ENCODE measurements at places on chromosomes 2 and 18.

DNA sequence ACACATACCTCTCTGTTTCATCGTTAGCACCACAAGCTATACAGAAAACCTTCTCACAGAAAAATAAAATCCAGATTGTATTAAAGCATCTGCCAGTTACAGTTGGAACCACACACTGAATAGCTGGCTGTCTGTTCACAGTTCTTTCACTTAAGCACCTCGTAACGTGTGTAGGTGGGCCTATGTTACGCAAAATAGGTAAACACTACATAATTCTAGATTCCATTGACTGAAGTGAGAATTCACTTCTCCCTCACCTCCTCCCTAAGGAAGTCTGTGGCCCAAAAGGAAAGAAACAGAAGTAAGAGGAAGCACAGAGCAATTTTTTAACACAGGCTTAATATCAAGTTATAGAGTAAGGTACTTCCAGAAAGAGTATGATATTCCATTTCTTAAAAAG is 24.9 kb downstream of the PELI1 start:
- no peak for DNase-seq

DNA sequence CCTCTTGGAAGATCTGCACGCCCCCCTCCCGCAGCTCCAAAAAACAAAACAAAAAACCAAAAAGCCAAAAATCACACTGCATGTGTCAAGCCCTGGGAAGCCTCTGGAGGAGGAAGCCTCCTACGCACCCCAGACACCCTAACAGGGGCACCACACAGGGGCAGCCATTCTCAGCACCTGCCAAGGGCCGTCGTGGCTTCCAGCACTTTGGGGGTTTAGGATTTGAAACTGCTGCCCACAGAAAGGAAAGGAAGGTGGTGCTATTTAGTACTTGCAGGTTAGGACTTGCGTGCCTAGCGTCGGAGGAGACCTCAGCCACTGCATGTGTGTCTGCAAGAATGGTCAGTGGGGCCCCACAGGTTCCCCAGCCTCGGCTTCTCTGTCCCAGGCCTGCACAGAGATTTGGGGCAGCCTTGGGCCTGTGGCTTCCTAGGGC is 419 bp upstream of the GPR55 start:
- DNase-seq = no peak

DNA sequence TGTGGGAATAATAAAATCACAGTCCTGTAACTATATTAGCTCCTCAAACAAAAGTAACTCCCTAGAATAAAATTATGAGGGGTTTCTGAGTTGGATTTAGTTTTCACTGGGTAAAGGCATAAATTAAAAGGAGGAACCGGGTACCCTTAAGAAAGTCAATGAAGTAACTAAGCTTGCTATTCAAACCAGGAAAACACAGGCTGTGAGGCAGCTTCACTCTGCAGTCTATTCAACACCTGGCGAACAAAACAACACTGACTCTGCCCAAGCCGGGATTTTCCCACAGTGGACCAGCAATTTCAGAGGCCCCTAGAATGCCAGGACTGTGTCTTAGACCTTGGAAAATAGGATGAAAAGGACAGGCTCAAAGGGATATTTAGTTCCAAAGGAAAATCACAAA is 24.6 kb upstream of the CREB1 start:
- DNase-seq = no peak

DNA sequence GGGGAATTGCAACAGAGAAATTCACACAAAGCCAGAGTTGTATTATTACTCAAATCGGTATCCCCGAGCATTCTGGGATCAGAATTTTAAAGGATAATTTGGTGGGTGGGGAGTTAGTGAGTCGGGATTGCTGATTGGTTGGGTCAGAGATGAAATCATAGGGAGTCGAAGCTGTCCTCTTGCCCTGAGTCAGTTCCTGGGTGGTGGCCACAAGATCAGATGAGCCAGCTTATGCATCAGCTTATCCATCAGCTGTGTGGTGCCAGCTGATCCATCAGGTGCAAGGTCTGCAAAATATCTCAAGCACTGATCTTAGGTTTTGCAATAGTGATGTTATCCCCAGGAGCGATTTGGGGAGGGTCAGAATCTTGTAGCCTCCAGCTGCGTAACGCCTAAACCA is 34.3 kb upstream of the ITM2C start:
- DNase-seq = no peak

- no peak for DNase-seq
Measured at GRCh38 chr2:216765761-216766262, 70.5 kb upstream of the IGFBP5 start.

- DNase-seq = no peak
Measured at GRCh38 chr2:54522624-54523281, 66.6 kb downstream of the SPTBN1 start.

GRCh38 chr2:236631856-236632291 is 62.2 kb downstream of the ACKR3 start:
- no peak for DNase-seq

GRCh38 chr2:26144953-26145680 is 27.8 kb upstream of the GAREM2 start:
- DNase-seq = no peak

GRCh38 chr2:84486441-84487115 is 27.5 kb upstream of the SUCLG1 start:
- no peak for DNase-seq

DNA sequence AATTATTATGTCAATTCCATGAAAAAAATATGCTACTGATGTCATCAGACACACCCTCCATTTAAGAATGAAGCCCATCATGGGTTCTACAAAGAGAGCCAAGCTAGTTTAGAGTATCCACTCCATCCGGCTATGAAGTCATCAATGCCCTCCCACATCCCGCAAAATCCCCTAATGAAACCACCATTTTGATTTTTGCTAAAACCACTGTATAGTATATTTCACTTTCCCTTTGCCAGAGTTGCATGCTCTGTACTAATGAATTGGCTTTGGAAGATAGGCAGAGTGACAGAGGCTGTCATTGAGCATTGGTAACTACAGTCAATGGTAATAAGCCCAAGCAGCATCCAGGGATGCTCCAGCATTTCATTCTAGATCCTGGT is 118.6 kb downstream of the ANKRD44 start:
- DNase-seq = no peak

DNA sequence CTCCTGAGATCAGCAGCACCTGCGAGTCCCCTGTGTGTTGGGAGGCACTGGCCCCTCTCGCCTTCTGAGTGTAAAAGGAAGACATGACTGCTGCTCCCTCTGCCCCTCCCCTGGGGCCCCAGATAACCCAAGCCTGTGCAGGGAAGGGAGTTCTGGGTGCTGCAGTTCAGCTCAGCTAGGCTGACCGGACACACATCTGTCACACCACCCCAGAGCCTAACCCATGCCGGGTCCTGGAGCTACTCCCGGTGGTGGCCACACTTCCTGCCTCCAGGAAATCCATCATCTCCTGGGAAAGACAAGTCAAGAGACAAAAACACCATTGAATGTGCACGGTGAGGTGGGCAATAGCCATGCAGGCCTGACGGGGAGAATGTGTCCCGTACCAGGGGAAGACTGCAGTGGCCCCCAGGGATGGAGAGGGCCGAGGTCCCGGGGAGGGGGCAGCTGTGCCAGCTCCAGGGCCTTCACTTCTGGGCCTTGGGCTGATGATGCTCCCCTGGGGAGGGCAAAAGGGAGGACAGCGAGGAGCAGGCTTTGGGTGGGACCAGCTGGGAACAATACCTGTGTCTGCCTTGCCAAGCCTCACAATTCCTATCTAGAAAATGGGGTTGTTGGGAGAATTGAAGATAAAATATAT is 210.6 kb downstream of the TFCP2L1 start:
- DNase-seq = no peak

- DNase-seq = no peak
Measured at GRCh38 chr18:44374966-44375365, 305.7 kb upstream of the SETBP1 start.

- peak; percentile 53 for DNase-seq
Measured at GRCh38 chr2:38947241-38948239, 57.9 kb downstream of the ARHGEF33 start.

GRCh38 chr18:12768625-12769024 is 65.8 kb downstream of the PSMG2 start:
- no peak for DNase-seq

GRCh38 chr2:180953550-180953949 is 26.9 kb upstream of the UBE2E3 start:
- no peak for DNase-seq

GRCh38 chr18:58362027-58362575 is 266.8 kb downstream of the ALPK2 start:
- DNase-seq = peak; percentile 53

- no peak for DNase-seq
Measured at GRCh38 chr2:46937471-46937901, 21.9 kb upstream of the MCFD2 start.

GRCh38 chr18:14944838-14945237 is 196.9 kb downstream of the ANKRD30B start:
- no peak for DNase-seq

- DNase-seq = no peak
Measured at GRCh38 chr18:50183556-50183955, 11.4 kb downstream of the MYO5B start.

DNA sequence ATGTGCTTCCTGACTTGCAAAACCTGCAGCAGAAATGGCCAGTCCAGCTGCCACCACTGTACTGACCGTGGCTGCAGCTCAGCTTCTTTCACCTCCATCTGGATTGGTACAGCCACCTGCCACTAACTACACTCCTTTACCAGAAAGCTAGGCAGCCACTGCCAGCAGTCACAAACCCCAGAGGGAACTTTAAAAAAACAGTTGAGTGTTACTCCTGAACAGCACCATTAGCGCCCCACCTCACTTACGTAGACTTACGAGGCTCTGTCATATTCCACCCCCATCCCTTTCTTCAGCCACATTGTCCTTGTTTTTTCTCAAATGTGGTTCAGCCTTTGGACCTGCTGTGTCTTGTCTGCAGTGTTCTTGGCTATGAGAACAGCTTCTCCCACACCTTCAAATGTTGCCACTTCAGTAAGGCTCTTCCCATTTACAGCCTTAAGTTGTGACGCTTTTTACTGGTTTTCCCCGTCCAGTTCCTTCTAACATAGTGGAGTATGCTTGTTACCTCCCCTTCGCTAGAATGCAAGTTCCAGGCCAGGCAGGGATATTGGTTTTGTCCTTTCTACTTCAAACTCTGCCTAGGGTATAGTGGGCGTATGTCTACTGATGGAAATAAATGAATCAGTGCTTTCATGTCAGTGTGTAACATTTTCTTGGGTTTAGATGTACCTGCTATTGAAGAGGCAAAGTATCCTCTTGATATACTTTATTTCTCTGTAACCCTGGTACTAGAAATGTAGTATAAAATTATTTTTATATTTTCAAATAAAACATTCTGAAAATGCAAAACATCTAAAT is 17.0 kb downstream of the HNRNPA3 start:
- DNase-seq = no peak

GRCh38 chr2:31275976-31276375 is 42.0 kb downstream of the EHD3 start:
- no peak for DNase-seq

DNA sequence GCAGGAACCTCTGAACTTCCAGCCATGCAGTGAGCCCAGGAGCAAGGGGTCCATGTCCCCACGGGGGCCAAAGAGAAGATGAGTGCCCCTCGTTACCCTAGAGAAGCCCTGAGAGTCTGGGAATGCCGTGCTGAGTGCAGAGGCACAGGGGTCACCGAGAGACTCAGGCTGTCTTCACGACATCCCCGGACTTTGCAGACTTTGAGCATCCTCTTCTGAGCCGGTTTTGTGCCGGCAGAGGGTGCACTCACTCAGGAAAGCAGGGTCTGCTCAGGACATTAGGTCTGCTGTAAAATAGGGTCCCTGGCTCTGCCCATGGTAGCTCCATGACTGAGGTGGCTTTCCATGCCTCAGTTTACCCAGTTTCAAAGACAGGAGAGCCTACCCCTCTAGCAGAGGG is 71.0 kb downstream of the GALNT14 start:
- no peak for DNase-seq

DNA sequence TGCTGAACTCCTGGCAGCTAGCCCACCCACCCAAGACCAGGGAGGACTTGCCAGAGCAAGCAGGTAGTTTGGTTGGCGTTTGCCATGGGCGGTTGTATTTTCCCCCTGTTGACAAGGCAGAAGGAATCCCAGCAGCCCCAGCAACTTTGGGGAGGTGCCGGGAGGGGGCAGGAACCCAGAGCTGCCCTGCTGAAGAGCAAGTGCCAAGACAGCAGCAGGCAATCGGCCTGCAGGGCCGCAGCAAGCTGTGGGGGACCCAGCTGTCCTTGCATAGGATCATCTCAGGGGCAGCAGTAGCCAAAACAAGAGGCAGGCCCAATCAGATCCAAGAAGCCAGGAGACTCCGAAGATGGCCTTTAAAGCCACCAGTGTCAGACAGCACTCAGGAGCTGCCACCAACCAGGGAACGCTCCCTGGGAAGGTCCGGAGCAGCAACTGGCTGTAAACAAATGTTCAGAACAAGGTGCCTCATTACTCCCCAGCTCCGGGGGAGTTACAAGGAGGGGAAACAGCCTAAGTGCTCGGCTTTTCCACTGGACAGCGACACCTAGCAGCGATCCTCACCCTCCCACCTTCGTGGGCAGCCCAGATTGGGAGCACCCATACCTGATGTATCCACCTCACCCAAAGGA is 2.1 kb downstream of the ST8SIA5 start:
- DNase-seq = no peak

DNA sequence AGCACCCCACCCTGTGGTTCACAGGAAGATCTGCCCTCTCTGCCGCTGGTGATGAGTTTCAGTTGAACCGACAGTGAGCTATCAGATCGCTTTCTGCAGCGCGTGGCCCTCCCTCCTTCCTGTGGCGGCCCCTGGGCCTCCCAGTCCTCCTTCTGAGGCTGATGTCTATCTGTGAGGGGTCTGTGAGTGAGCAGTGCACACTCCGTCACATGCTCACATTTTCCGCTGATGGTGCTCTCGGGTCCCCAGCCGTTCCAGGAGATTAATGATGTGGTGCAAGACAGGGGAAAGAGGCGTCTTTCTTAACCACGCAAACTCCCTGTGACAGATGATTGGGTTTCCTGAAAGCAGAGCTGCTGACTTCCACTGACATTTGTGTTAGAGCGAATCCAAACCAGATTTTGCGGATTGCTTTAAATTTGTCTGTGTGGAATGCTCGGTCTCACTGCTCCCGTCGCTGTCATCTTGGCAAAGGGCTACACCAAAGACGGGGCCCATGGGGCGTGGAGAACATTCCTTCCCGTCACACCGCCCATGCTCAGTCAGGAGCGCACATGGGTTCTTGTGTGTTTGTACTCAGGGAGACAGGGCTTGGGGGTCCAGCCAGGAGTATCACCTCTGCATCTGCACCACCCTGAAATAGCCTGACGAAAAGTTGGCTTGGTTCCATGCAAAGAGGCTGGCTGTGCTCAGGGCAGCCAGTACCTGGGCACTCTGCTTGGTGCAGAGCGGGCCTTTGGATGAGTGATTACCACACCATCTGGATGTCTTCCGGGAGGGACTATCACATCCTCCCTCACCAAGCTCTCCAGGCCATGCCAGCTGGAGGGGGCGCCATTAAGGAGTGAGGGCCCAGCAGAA is 154.7 kb upstream of the HS6ST1 start:
- DNase-seq = no peak

DNA sequence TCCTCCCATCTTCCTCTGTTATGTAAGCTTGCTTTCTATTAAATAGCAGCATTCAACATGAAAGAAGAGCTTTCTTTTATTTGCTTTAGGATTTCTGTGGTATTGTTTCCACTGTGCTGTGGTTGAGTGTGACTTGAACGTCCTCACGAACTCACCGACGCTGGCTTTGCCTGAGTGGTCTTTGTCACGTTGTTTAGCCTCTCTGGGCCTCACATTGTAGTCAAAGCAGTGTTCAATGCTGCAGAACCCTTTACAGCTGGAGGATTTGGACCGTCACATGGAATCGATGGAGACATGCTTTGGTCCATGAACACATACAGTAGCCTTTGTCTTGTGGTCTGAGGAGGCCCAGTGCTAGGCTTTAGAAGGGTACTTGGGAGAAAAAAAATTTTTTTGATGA is 66.3 kb downstream of the TANC1 start:
- DNase-seq = no peak

Measured in brain pericyte (primary cell).